Inflammatory macrophage (primary cell): ENCODE measurements at places on chromosomes 5 and 9.

DNA sequence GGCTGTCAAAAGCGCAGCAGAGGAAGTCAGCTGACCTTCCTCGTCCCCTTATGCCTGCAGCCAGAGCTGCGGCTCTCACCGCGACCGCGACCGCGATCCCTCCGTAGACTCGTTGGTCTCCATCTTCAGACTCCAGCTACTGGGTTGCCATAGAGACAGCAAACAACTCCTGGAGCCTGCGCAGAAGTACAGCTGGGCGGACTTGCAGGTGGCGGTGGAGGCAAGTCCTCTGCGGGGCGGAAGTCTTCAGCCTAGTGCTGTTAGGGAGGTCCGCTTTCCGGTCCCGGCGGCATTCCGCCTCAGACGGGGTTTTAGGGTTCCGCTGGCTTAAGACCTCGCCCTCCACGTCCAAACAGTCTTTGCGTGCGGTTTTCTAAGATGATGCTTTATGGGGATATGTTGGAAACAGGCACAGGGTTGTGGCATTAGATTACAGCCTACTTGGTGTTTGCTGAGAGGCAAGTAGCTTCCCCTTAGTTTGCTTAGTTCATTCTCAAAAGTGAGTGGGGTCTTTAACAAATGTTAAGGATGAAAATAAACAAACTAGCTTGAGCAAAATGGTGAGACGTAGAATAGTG lies at the start of gene SPAG8:
Gene SPAG8, minus strand, starts transcription at position 238 of the 578 bp plus-strand sequence. Its CDS starts 115 bp downstream, at position 123.
- peak; percentile 97 for DNase-seq

GRCh38 chr9:133147412-133148198 lies 16.1 kb downstream of the GBGT1 start:
- DNase-seq: peak; percentile 64

GRCh38 chr9:95552814-95553546 lies 36.2 kb upstream of the PTCH1 start:
- DNase-seq: no peak

- DNase-seq: no peak
Measured at GRCh38 chr5:111337133-111337532, 112.9 kb downstream of the CAMK4 start.
